ENCODE measurements at places on chromosomes 1 and 21.

DNA sequence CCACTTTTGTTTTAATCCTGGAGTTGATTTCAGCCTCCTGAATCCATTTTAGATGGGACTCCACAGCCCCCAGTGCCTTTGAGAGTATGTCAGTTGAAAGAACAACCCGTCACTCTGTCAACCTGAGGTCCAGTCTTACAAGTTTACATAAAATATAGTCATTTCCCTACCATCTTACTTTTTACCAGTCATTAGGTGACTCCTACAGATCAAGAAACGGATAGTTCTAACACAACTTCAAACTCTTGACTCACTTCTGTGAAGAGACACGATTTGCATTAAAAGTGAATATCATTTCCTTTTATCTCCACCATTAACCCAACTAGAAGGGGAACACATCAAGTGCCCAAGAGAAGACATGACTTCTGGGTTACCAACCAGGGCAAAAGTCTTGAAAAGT, 147.1 kb downstream of the NTPCR start:
- no peak for DNase-seq

DNA sequence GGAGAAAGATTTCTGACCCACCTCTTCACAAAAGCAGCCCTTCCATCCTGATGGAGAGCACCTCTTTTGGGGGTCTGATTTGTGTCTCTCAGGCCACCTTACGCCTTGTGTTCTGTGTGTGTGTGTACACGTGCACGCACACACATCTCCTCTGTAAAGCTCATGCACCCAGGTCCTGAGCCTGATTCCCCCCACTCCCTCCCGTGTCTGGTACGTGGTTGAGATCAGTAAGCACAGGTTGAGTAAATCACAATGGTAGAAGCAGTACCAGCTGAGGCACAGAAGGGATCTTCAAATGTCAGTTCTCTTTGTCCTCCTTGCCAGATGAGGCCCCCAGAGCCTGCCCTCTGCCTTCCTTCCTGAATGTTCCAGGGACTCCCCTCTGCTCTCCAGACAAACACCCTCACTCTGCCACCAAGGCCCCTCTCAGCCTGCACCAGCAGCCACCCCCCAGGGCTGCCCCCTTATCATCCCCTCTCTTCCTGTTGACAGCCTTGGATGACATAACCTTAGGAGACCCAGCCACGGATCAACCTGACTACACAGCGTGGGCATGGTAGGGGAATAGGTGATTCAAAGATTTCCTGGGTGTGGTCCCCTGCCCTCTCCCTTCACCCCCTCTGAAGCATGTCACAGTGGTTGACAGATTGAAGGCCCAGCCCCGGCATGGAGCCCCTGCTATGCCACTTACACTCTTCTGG, 112.8 kb downstream of the HIVEP3 start:
- no peak for DNase-seq

- no peak for DNase-seq
Measured at GRCh38 chr1:154212083-154212482, 6.0 kb upstream of the CFAP141 start.

- DNase-seq = no peak
Measured at GRCh38 chr21:21268061-21268471, 269.9 kb downstream of the NCAM2 start.

DNA sequence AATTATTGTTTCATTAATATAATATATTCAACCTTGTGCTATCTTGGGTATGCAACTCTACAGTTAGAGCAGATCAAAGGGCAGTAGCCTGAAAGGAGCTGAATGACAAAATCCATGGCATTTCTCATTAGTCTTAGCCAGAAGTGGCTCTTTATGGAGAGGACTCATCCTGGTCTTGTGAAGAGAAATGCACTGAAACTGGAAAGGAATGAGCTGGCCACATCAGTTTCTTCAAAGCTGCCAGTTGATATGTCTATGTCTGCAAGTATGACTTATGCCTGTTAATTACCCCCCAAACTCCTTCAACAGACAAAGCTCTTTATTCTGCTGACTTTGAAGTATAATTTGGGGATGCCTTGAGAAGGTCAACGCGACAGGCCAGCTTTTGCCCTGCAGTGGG, 119.0 kb upstream of the UBE2U start:
- DNase-seq = no peak

DNA sequence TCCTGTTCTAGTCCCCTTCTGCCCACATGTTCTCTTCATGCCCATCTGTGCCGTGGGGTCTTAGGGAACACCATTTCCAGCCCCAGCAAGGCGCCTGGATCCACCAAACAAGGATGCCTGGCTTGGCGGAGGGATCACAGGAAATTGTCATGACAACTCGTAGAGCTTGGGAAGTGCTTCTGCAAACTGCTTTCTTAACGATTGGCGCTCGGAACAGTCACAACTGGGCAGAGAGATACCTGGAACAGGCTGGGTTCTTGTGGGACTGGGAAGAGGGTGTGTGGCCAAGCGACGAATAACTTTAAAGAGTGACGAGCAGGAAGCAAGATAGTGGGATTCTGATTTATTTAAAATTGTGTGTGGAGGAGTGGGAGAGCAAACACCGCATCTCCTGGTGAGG, 329.8 kb downstream of the RPS6KC1 start:
- DNase-seq = no peak

GRCh38 chr1:70066711-70067110, 138.7 kb downstream of the LRRC40 start:
- no peak for DNase-seq

GRCh38 chr1:207972337-207972736, 61.4 kb upstream of the CD34 start:
- DNase-seq = no peak

- no peak for DNase-seq
Measured at GRCh38 chr1:3275471-3276340, 178.8 kb upstream of the ARHGEF16 start.

DNA sequence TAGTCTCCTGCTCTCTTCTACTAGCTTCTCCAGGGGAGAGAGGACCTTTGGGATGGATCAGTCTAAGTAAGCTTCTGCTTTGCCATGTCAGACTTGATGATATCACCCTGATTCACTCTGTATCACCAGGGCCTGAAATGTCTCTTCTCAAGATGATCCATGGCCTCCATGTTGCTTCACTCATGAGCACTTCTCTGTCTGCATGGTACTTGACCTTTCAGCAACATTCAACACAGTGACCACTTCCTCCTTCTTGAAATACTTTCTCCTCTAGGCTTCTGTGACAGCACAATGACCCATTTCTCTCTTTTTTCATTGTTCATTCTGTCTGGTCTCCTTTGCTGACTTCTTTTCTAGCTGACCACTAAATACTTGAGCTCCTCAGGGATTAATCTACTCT, 35.3 kb upstream of the NGF start:
- no peak for DNase-seq

DNA sequence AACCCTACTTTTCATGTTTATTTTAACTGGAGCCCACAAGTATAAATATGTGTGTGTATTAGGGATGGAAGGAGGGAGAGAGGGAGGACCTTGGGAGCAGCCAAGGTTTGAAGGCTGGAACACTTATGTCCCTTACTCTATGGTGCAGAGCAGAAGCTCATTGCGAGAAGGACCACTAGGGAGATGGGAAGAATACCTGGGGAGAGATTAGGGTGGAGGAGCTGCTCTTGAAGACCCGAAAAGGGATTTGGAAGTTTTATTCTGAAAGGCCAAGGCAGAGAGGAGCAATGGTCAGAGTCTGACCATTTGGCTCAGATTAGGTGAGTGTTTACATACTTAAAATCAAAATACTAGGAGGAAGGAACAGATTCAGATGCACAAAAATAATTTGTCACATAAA, 8.1 kb downstream of the CD2 start:
- DNase-seq = no peak

GRCh38 chr1:20476265-20477038, 9.6 kb downstream of the CAMK2N1 start:
- DNase-seq = no peak

GRCh38 chr1:93591676-93592550, 89.7 kb downstream of the BCAR3 start:
- DNase-seq = no peak

GRCh38 chr1:63705078-63705477, 68.7 kb upstream of the ROR1 start:
- no peak for DNase-seq

DNA sequence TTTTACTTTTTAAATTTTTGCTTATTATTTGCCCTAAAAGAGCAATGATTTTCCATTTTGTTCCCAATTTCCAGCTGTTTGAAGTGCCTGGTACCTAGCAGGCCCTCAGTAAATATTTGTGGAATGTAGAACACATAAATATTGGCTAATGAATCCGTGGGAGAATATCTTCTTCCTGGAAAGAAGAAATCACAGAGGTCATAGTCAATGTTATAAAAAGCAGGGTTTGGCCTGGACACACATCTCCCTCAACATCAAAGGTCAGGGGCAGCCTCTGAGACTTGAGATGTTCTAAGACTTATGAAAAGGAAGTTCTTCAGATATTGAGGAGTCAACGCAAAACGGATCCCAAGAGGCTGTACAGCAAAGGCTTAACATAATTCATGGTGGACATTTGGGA, 358.1 kb downstream of the HHAT start:
- no peak for DNase-seq

- no peak for DNase-seq
Measured at GRCh38 chr1:219434285-219434922, 178.5 kb downstream of the ZC3H11B start.

- DNase-seq = no peak
Measured at GRCh38 chr1:100036718-100037655, 67.2 kb downstream of the SLC35A3 start.

DNA sequence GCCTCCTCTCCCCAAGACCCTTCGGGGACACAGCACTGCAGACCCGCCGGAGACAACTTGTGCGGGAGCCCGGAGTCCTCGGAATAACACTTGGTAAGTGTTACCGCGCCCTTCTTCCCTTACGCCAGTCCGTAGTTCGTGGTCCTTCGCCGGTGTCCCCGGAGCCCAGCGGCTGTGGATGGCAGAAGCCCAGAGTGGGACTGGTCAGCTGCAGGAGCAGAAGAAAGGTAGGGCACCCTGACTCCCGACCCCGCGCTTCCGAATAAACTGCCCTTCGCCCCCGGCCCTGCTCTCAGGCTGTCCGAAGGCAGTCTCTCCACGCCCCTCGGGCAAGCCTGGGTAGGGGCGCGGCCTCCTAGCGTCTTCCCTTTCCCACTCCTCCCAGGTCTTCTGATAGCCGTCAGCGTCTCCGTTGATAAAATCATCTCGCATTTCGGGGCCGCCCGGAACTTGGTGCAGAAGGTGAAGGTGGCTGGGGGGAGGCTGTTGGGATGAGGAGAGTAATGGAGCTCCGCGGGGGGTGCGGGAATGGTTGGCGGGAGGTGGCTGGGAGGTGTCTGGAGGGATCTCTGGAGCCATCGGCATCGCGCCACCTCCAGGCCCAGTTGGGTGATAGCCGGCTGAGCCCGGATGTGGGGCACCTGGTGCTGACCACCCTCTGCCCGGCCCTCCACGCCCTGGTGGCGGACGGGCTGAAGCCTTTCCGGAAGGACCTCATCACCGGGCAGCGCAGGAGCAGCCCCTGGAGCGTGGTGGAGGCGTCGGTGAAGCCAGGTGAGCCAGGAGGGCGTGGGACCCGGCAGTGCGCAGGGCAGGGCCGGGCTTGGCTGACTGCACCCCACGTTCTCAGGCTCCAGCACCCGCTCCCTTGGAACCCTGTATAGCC, 4.3 kb downstream of the RUSC1 start:
- DNase-seq = no peak

DNA sequence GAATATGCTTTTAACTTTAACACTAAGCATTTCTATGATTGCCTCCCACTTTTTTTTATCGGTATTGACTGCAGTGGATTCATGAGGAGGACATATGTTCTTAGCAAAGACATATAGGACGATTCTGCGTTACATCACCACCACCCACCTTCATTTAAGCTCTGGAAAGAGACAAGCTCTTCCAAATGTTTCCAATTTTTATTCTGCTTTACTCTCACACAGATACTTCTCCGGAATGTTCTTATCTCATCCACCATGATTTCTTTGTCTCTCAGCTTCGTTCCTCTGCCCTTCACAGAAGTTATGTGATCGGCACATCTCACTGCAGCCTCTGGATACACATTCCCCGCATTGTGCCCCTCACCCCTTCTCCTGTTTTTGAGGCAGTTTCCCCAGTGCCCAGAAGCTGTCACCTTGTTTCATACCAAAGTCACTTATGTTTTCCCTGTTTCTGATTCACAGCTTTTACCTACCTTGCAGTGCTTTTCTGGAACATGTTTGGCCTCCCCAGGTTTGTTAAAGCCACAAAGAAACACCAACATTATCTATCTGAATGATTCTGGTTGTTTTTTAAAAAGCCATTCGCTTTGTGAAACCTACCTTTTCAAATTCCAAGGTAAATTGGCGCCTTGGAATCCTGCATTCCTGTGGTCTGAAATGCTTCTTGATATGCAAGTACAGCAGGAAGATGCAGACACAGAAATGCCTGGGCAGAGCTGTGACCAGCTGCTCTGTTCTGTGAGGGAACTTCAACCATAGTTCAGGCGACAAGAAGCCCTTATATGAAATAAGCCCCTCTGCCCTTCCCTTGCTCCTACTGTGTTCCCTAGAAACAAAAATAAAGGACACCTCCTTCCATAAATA, 1020.2 kb downstream of the TTLL7 start:
- DNase-seq = no peak

- DNase-seq = peak; percentile 16
Measured at GRCh38 chr21:37435120-37435519, 68.5 kb downstream of the DYRK1A start.

GRCh38 chr21:33286600-33287456, 20.7 kb downstream of the IL10RB start:
- DNase-seq = no peak

- peak; percentile 55 for DNase-seq
Measured at GRCh38 chr1:38046884-38047602, 450 bp upstream of the POU3F1 start.

- no peak for DNase-seq
Measured at GRCh38 chr1:226708342-226708780, 30.7 kb downstream of the ITPKB start.

GRCh38 chr1:9078015-9078751, 8.7 kb upstream of the SLC2A5 start:
- DNase-seq = no peak

- no peak for DNase-seq
Measured at GRCh38 chr1:172373864-172374263, 46.6 kb upstream of the C1orf105 start.

DNA sequence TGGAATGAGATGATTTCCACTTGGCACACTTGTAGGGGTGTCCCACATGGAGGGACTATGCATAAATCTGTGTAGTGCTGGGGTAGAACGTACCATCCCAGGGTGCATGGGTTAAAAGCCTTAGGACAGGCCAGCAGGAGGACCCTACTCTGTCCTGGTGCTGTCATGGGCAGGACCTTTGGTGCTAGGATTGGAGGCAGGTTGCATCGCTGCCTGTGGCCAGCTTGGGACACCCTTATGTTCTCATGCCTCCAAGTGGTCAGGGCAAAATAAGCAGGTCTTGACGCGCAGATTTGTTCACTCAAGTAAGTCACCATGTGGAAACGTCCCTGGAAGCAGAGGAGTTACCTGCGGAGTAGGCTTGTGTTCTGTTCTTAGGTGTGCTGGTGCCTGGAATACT, 49.5 kb upstream of the RAB3GAP2 start:
- DNase-seq = no peak

GRCh38 chr1:45647248-45648021, 23.6 kb upstream of the CCDC17 start:
- no peak for DNase-seq

- DNase-seq = peak; percentile 38
Measured at GRCh38 chr1:16082283-16083038, 9.0 kb upstream of the FAM131C start.

GRCh38 chr1:53089478-53090226, 27.6 kb downstream of the PODN start:
- no peak for DNase-seq
